ENCODE measurements at places on chromosomes 3 and 15.

- no peak for DNase-seq
Observed at GRCh38 chr3:132966374-132966773, 71.8 kb upstream of the TMEM108 start.

- DNase-seq = no peak
Observed at GRCh38 chr15:73369154-73369694, 466 bp upstream of the HCN4 start.

DNA sequence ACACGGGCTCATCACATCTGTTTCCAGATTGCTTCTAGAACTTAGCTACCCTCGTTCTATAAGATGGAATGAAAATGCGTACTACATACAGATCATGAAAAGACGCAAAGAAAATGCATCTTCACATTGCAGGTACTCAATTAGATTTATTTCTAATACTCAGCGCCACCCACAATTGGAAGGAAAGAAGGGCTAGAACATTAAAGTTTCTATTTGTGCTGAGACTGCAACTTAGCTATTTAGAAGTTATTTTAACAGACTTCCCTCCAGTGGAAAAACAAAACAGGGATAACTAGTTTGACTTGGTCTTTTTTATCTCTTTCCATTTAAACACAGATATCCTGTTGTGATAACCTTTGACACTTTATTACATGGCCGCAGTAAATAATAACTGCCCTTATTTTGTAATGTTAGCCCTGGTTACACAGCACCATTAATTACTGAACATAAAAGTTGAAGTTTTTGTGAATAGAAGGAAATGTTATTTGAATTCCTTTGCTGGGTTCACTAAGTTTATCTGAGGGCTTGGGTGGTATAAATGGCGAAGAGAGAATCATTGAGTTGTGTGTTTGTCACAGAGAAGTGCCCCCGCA is 86.9 kb upstream of the SLC25A26 start:
- DNase-seq = no peak

DNA sequence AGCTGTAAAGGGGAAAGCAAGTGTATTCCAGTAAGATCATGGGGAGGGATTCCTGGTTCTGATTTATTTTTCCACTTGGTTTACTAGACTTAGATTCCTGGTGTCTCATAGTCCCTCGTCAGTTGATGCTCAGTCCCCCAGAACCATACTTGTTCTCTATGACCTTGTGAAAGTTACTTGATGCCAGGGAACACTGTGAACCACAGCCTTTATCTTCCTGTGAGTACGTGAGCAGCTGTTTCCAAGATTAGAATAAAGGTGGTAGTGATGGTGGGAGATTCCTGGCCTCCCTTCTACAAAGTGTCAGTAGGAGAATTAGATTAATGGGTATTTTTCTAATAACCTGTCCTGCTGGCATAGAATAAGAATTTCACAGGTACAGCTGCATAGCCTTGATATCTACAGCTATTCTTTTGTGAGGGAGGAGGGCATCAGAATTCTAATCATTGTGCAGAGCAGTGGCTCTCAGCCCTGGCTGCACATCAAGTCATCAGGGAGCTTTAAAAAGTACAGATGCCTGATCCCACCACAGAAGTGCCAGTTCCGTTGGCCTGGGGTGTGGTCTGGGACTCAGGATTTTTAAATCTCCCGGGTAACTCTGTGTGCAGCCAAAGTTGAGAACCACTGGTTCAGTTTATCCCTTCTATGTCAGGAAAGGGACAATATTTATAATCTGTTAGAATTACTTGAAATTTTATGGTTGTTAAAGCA is 20.0 kb downstream of the GPD1L start:
- no peak for DNase-seq

DNA sequence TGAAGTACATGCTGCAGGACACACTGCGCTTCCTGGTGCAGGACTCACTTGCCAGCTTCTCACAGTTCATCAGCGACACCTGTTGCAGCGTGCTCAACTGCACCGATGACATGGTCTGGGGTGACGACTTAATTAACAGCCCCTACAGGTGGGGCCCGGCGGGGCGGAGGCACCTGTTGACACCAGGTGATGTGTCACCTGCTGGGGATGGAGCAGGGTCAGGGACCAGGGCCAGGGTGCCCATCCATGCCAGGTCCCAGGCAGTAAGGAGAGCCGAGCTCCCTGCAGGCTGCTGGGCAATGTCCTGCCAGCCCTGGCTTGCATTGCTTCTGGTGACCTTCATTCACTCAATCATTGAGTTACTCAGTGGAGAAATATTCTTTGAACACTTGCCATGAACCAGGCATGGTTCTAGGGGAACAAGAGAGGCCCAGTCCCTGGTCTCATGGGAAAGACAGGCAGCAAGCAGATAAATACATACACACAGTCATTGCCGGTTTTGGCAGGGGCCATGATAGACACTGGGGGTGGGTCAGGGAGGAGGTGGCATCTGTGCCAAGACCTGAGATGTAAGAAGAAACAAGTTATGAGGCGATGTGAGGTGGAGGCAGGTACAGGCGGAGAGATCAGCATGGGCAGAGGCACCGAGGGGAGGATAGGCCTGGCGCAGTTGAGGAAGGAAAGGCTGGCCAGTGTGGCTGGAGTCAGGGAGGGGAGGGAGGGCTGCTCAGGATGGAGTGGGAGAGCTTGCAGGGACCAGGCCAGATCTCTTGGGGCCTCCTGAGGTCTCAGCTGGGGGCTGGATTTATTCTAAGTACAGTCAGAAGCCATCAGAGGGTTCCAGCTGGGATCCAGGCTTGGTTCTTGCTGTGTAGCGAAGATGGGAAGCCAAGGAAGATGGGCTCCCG is 30.8 kb downstream of the DNAH1 start:
- DNase-seq = no peak

DNA sequence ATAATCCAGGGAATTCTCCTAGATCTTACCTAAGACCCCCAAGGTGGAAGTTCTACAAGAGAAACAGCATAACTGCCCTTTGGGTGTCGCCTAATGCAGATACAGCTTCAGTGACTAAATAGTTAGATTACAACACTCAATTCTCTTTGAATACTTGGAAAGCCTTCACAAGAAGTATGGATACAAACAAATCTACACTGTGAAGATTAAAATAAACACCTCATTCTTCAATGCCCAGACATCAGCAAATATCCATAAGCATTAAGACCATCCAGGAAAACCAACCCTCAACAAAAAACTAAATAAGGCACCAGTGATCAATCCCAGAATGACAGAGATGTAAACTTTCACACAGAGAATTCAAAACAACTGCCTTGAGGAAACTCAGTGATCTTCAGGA is 963.2 kb downstream of the PLOD2 start:
- DNase-seq = no peak

GRCh38 chr15:85155360-85155759 is 173.7 kb downstream of the PDE8A start:
- no peak for DNase-seq

DNA sequence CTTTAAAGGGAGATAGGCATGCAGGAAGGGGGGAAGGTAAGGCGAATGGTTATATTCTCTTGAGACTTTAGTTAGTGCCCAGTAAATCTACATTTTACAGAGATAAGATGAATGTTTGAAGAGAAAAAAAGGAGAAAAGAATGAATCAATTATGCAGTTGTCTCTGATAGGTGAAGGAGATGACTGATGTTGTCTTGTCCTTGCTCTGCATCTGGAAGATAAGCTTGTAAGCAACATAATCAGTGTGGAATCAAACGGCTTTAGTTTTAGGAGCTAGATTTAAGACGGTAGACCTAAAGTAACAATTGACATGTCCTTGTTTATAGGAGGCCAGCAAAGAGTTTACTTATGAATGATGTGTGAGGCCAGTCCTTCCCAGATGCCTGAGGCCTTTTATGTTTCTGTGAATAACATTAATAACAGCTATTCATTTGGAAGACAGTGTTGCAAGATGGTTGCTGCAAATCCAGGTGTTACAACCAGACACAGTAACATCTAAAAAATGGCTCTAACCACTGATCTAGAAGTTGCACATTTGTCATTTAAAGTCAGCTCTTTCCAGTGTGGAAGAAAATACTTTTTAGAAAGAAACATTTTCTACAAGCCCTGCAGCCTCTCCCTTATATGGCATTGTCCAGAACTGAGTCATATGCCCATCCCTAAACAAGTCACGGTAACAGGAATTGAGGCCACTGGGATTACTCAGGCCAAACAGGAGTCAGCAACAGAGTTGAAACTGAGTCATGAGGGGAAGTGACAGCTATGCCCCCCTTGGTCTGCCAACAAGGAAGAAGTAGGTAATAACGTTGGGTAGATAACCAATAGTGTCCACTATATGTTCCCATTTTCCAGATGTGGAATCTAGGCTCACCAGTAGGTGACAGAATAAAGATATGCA is 77.5 kb upstream of the FBN1 start:
- peak; percentile 80 for DNase-seq

DNA sequence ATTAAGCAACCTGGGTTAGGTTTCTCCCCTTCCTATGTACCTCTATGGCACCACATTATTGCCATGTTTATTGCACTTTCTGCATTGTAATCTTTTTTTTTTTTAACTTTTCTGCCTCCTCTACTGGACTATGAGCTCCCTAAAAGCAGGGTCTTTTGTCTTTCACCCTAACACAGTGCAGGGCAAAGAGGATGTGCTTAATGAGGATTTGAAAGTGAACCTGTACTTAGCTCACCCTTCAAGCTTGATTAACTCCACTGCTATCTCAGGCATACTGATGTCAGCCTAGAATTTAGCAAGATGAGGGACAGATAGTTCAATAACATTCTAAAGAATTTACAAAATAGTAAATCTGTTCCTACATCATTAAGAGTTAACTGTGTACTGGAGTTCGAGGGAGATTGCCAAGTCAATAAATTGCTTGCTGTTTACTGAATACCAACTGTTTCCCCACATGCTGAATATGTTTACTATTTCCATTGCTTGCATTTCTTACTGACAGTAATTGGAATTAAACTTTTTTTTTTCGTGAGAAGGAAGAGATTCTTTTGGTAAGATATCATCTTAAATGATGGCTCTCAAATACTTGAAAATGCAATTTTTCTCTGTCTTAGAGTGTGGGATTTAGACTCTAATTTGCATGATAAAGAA is 15.7 kb upstream of the PPARG start:
- DNase-seq = no peak

DNA sequence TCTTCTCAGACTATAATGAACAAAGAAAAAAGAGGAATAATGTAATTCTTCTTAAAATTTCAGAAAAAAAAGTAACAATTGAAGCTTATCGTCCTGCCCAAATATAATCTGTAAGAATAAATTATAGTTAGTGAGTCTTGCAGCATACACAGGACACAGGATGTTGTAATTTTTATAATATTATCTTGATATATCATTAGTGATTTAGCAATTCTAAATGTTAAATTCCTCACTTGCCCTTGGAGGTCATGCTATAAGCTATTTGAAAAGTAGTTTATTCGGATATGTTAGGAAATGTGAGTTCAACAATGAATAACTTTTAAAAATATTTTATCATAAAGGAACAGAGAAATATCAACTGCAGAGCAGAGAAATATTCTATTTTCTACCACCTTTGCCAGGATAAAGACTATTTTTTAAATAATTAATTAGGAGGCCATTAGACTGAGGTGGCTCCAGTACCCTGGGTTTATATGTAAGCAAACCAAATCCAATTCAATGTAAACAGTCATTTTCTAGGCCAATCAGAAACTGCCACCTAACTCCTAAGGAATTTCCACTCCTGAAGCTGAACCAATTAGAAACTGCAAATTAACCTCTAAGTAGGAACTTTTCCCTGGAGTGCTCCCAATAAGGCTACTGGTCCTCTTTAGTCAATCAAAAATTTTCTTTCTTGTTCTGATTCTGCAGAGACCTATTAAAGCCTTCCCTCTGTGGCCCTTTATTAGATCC is 1109.3 kb downstream of the ROBO2 start:
- DNase-seq = no peak

DNA sequence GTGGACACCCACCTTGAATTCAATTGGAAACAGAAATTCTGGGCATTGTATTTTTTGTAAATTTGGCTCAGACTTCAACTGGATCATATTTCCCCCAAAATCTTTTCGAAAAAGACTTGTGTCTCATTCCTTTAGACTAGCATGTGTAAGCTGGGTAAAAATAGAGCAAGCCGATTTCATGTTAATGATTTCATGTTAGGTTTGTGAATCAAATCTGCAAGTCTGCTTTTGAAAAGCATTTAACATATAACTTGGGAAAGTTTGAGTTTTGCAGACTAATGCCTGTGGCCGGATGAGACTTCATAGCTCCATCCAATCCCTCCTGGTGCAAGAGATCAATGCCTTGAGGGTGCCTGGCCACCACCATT is 64.5 kb downstream of the FLNB start:
- no peak for DNase-seq

DNA sequence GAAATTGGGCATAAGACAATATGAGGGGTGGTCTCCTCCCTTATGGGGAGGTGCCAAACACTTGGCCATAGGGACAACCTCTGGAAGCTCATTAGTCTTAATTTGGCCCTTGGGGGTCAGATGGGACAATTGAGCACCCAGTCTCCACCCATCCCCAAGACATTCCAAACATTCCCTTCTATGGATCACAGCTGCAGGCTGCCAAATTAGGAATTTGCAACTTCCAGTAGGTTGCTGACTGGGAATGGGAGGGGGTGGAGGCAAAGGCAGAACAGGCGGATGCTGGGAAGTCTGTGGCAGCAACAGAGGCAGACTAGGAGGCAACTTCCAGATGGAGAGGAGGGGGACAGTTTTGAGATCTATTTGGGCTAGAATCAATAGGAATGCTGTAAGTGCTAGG is 1.4 kb upstream of the PDHB start:
- no peak for DNase-seq

DNA sequence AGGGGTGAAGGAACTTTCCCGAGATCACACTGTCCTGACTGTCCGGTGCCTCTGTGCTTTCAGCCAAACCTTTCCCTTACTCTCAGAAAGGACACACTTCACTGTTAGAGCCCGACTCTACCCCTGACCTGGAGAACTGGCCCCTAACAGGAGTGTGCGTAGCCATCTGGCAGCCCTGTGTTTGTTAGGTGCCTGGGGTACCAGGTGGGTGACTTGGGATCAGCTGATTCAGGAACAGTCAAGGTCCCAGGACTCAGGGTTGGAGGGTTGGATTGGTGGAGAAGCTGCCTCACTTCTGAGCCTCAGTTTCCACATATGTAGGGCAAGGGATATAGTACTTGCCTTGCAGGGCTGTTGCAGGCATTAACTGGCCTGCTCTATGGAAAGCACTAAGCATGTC is 98.3 kb upstream of the SLC6A11 start:
- no peak for DNase-seq

DNA sequence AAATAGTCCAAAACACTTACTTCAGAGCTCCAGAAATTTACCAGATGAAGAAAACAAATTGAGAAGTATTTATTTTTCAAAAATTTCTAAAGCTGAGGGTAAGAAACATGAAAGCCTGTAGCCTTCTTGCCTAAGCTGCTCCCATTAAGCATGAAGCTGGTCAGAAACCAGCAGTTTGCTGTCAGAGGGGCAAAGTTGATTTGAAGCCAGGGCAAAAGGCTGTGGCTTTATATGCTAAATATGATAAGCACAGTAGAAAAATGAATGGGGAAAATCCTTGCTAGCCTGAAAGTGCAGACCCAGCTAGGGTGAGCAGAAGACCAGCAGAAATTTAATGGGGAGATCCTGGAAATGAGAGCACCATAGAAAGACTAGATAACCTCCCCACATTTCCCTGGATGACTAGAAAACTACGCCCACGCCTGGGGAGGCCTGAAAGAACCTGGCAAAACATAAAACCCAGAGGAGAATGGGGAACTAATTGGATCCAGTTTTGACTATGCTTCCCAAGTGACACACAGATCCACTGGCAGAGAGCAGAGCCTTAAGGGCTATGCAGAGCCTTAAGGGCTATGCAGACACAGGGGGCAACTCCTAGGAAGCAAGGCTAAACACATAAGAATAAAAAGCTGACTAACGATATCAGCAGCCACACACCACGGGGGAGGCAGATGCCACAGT is 43.0 kb upstream of the HEG1 start:
- no peak for DNase-seq

All from HFF-Myc (cell line).